ENCODE measurements at places on chromosomes 6 and 20.

DNA sequence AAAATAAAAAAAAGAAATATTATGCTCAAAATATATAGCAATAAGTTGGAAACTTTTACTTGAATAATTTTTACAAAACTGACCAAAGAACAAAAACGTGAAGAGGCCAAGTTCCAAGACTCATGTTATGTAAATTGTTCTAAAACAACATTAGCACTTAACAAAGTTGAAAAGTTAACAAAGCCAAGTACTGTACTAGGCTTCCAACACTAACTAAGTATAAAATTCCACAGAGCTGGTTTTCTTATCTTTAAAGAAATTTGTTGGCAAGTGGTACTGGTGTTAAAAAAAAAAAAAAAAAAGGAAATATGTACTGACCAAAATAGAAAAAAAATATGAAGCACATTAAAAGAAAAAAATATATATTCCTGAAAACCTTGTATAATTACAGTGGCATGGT is 127.8 kb downstream of the SLC16A10 start:
- no peak for DNase-seq

- no peak for DNase-seq
Measured at GRCh38 chr20:13526551-13526950, 112.2 kb downstream of the TASP1 start.

GRCh38 chr20:61587036-61587435 is 335.0 kb downstream of the CDH4 start:
- no peak for DNase-seq

DNA sequence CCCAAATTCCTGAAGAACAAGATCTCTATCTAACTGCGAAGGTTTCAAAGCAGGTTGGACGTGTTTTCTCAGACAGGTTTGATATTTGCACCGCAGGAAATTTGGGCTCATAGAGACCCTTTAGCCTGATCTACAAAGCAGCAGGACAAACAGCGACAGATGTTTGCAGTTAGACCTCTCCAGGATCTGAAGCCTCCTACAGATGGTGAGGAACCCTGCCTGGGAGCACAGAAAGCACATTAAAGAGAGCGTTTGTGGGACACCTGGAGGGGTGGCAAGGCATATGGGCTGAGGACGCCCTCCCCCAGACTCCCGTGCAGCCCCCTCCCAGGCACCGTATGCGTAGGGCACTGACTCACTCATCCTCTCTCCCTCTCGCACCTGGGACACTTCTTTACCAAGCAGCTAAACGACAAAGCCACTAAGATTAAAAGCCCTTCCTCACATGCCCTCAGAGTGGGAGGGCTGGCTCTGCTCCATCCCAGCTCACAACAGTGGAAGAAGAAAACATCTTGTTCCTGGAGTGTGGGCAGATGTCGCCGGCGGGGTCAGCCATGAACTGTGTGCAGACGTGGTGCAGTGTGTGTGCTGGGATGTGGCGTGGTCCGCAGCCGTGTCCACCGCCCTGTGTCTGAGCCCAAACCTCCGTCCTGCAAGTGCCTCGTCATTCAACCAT is 249.7 kb upstream of the AFDN start:
- DNase-seq: no peak

- DNase-seq: no peak
Measured at GRCh38 chr6:47736083-47736700, 37.8 kb downstream of the ADGRF4 start.

DNA sequence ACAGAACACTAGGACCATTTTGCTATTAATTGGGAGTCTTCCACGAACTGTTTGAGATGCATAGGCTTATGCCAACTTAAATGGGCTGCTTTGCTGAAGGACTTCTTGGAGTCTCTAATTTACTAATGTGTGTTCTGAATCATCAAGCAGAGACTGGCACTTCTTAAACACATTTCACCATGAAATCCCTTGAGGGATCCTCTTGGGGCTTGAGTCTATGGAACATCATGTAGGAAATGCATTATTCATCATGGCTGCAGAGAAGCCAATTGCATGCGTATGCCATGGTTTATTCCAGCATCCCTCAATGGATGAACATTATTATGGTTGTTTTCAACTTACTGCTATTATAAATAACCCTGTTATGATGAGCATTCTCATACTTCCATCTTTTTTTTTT is 73.4 kb downstream of the FGD2 start:
- no peak for DNase-seq

GRCh38 chr6:13417431-13417830 is 70.0 kb downstream of the GFOD1 start:
- DNase-seq: no peak

DNA sequence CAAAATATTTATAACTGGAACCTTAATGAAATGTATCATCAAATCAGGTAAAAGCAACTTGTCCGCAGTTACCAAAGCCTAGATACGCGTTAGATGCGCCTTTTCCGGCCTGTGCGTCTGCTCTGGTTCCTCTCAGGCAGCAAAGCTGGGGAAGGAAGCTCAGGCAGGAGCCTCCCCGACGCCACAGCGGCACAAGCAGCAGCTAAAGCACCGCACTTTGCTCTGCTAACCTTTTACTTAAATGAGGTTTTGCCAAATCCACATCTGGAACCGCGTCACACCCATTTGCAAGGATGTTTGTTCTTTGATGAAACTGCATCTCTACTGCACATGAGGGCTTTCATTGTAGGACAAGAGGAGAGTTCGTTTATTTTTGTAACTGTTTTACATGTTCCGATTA is 36.8 kb downstream of the THBS2 start:
- no peak for DNase-seq

DNA sequence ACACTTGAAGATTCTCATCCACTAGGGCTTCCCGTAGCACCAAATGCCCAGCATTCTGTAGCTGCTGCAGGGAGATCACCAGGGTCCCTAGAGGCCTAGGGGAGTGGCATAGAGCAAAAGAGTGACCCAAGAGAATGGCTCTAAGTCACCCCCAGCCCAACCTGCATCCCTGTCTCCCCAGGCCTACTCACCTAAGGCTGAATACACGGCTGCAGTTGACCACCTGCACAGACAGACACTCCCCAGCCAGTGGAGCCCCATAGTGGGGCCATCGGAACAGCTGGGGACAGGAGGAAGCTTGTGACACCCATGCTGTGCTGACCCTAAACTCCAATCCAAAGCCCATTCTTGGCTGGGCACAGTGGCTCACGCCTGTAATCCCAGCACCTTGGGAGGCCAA is 9.5 kb upstream of the SPAG4 start:
- DNase-seq: no peak

DNA sequence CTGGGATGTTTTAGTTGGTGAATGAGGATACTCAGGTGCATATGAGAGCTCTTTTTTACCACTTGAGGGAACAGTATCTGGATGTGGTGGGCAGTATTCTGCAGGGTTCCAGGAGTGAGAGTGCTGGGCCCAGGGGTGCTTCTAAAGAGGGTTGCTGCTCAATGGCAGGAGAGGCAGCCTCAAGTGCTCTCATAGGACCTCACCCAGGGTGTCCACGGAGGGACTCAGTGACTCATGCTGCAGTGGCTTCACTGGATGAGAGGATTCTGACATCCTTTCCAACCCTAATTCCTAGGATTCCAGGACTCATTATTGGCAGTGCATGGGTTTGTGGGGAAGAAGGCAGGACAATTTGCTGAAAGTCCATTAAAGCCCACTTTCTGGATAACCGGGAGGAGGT is 176.6 kb upstream of the FERMT1 start:
- DNase-seq: no peak

GRCh38 chr20:11020712-11021111 is 346.9 kb upstream of the JAG1 start:
- DNase-seq: no peak

DNA sequence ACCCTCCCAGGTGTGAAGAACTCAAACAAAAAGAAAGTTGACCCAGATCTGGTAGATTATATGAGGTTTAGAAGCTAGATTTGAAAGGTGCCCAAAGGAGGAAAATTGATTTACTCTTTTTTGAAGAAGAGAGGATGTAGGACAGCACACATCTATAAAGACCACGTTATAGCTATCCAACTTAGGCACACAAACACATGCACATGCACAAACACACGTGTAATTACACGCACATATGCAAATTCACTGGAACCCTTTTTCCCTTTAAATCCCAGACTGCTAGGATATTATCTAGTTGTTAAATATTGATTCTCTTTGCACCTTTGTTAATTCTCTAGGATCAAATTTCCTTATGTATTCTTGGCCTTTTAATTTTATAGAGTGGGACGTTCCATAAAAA is 272.8 kb upstream of the TBX18 start:
- DNase-seq: no peak

DNA sequence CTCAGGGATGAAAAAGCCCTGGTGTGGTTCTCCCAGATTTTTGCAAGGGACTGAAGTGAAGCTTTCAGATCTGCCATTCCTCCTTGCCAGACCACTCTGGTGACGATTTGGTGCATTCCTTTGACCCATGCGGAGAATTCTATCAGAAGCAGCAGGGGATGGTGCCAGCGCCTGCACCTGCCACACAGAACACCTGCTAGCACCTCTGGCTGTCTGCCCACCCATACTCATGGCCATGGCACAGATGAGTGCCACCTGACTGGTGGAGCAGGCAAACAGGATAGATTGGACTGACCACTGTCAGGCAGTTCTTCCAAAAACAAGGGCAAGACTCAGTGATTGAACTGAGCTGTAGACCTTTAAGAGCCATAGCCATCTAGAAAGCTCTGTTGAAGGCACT is 107.1 kb downstream of the CDYL start:
- DNase-seq: no peak

DNA sequence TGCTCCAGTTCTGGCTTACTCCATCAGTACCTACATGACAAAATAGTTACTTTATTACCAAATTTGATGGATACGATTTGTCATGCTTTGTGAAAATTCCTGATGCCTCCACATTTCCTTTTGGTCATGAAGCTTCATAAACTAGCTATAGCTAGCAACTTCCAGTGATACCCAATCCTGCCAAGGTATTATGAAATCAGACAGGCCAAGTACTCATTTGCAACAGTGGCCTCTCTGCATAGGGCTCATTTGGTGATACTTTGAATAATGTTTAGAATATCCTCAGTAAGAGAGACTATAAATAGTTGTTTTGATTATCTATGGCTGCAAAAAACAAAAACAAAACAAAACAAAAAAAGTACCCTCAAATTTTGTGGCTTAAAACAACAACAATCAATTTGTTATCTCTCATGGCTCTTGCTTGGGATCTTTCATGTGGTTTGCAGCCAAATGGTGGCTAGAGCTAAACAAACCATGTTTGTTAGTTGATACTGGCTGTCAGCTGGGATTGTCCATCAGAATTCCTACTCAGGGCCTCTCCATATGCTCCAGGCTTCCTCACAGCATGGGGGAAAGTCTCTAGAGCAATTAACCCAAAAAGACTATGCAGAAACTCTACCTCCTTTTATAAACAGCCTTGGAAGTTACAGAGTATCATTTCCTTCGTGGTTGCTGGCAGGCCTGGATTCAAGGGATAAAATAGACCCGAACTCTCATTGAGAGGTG is 10.1 kb upstream of the PRL start:
- no peak for DNase-seq

GRCh38 chr6:46921059-46921458 is 679 bp downstream of the ADGRF5 start:
- DNase-seq: no peak

DNA sequence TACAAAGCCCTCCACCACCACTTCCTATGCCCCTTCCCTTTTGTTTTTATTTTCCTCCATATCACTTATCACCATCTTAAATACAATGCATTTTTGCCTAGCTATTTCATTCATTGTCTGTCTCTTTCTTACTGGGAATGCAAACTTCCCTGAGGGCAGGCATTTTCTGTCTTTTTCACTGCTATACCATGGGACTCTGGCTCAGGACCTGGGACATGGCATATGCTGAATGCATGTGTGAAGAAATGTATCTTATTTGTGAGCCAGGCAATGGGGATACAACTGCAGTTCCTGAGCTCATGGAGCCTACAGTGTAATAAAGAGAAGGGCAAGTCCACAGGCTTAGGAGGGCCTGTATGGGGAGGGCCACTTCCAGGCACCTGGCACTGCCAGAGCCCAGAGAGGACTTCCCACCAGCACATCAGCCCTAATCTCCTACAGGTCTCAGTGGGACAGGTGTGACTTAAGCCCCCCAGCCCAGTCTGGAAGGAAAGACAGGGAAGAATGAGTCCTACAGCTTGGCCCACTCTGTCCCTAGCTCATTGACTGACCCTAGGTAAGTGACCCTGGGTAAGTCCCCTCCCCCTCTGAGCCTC is 43.2 kb downstream of the TFEB start:
- no peak for DNase-seq

- no peak for DNase-seq
Measured at GRCh38 chr20:5882166-5882565, 68.2 kb downstream of the TRMT6 start.

- DNase-seq: no peak
Measured at GRCh38 chr6:79605968-79606764, 25.0 kb upstream of the SH3BGRL2 start.

DNA sequence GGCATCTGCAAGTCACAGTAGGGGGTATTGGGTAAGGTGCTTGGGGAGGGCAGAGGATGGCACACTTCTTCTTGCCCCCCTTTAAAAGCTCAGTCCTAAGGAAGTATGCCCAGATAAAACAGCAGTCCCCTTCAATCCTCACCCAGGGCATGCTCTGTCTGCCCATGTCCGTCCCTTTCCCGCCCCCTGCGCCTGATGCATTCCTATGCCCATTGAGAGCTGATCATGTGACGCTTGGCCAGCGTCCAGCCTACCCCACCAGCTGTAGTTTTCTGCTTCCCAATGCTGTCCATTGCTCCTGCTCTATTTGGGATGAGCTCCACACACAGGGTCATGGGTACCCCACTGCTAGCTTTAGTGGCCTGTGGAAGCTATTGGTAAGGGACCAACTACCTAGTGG is 8.3 kb downstream of the SIGLEC1 start:
- DNase-seq: no peak

DNA sequence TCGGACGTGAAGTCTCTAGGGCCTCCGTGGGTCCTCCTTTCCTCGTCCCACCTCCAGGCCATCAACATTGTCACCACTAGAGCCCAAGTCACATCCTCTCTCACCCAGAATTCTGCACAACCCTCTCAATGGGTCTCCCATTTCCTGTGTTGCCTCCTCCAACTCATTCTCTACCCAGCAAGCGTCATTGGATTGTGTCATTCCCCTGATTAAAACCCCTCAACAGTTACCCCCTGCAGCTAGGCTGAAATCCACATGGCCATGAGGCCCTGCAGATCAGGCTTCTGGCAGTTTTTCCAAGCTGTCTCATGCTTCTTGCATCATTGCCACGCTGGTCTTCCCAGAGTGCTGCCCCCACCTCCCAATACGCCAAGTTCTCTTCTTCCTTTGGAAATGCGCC is 12.9 kb upstream of the FAM210B start:
- no peak for DNase-seq

DNA sequence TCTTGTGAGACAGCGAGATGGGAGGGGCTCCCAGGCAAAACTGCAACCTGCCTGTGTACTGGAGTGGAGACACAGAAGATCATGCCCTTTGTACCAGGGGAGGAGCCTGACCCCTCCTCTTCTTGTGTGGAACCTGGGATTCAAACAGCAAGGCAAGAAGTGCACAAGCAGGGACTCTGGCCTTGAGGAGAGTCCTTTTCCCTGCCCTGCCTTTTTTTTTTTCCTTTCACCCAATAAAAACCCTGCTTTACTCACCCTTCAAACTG is 251.8 kb upstream of the OPRM1 start:
- no peak for DNase-seq
